ENCODE measurements at places on chromosomes 2 and 18.

GRCh38 chr2:5695654-5696403, 3.6 kb downstream of the SOX11 start:
- DNase-seq = no peak

DNA sequence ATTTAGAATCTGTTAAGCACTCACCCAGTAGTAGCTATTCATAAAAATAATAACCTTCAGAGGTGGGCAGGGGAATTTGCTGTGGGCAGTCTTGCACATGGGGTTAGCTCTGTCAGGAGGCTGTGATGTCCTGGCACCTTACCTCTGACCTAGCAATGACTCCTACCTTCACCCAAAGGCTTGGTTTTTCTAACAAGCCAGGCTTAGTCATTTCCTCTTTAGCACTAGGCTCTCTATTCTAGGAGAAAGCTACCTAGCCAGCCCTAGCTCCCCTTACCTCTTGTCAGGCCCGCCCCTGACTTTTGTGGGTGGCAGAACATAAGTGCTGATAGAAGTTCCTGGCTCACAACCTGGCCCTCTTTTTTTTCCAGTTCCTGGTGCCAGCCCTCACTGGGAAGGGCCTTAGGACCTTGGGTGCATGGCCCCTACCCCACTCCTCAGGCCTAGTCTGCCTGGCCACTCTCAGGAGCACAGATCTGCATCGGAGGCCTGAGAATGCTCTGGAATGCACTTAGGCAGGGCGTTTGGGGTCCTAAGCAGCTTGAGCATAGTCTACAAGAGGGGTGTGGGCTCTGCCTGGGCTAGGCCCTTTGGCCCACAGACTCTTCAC, 17.7 kb downstream of the CPLX4 start:
- DNase-seq = no peak

- DNase-seq = no peak
These were observed 22.3 kb upstream of the ERICH2 start for GRCh38 chr2:170747921-170748320.

DNA sequence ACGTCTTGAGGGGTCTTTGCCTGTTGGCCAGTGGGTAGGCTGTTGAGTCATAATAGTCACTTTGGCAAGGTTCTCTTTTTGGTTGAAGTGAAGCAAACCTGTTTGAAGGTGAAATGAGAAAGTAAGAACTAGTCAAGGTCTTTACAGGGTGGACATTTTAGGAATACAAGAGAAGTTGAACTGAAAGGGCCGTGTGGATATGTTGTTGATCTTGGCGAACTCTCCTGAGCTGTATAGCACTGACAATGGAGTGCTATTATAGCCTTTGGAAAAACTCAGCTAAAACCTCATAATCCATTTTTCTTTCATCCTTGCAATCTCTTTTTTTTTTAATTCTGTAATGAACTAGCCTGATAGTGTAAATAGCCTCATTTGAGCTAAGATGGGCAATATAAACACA, 248.1 kb downstream of the MEIS1 start:
- DNase-seq = no peak

DNA sequence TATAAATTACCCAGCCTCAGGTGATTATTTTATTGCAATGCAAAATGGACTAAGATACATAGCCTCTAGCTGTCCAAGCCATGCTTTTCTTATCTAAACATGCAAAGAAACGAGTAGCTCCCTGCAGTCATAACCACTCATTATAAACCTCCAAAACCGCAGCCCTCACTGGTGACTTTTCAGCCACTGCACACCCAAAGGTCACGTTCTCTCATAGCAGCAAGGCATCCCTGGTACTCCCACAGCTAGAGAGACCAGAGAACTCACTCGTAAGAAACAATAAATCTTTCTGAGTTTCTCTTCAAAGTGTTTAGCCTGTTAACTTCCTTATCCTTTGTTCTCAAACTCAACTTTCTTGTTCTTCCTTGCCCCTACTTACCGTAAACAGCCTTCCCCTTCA, 28.5 kb upstream of the RALBP1 start:
- no peak for DNase-seq
